ENCODE measurements at places on chromosomes 2 and 18. TPM values are rescaled to one million over a fixed set of nuclear protein-coding genes. Genes with fewer than 3 reads are reported as not detected.

GRCh38 chr2:120227111-120227991, 4.2 kb upstream of the TMEM185B start:
- peaks cover 65% of the 10 kb centered on the region for H3K4me1 ChIP-seq
- no peak overlapping the region for H3K4me3 ChIP-seq
- no peak for DNase-seq
- H3K36me3 ChIP-seq = peaks cover 30% of the 10 kb centered on the region
- no peaks in the 10 kb centered on the region for H3K27me3 ChIP-seq

ALPI gene
- total RNA-seq = not detected

DNA sequence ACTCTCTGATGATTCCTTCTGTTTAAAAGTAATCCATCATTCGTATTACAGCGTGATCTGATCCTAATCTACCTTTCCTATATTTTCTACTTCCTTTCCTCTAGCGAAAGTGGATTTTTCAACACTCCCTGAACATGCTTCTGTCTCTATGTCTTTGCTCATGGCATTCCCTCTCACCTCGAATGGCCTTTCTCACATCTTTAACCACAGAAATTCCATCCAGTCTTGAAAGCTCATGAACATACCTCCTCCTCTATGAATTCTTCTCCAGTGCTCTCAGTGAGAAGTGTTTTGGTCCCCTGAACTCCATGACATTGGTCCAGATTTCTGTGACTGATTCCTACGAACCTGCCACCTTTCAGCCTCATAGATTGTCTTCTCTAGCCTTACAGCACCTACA, 323.2 kb downstream of the RAD51AP2 start:
- no peak overlapping the region for H3K27ac ChIP-seq
- DNase-seq = no peak
- no peaks in the 10 kb centered on the region for H3K36me3 ChIP-seq
- no peaks in the 10 kb centered on the region for H3K4me1 ChIP-seq

MROH2A gene
- not detected for total RNA-seq

- H3K4me1 ChIP-seq = peaks cover 74% of the 10 kb centered on the region
- no peaks in the 10 kb centered on the region for H3K27me3 ChIP-seq
- peak overlapping the region; percentile 82 for H3K27ac ChIP-seq
- no peak for DNase-seq
These were observed 36.7 kb downstream of the SP140 start for GRCh38 chr2:230262246-230262645.

GRCh38 chr2:168345601-168346000, 98.2 kb upstream of the STK39 start:
- peaks cover 17% of the 10 kb centered on the region for H3K27me3 ChIP-seq

SKA1 gene
- 23.6 TPM for total RNA-seq

VRK2 gene
- 20.5 TPM for total RNA-seq

DNA sequence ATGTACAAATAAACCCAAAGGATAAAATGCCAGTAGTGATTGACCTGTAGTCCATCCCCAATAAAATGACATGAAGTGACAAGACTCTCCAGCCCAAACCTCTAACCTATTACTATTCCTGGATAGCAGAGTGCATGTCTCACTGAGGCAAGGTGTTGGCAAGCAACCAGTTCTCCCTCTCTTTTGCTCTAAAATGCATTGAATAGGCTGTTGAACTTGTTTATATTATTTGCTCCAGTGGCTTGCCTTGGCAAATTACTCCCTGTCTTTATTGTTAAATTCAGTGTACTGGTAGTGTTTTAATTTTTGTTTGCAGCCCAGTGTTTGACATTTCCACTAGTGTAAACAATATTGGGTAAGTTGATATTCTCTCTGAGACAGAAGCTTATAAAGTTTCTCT, 70.5 kb downstream of the CSRNP3 start:
- H3K4me1 ChIP-seq = no peaks in the 10 kb centered on the region
- H3K4me3 ChIP-seq = no peak overlapping the region
- H3K36me3 ChIP-seq = no peaks in the 10 kb centered on the region
- no peak overlapping the region for H3K27ac ChIP-seq
- DNase-seq = no peak

TWIST2 gene
- total RNA-seq = not detected

GRCh38 chr2:101609433-101609832, 88.1 kb upstream of the MAP4K4 start:
- H3K4me3 ChIP-seq = no peak overlapping the region
- H3K36me3 ChIP-seq = no peaks in the 10 kb centered on the region
- peaks cover 3% of the 10 kb centered on the region for H3K4me1 ChIP-seq
- H3K27ac ChIP-seq = no peak overlapping the region

GRCh38 chr18:79756826-79757225, 40.9 kb upstream of the KCNG2 start:
- H3K27ac ChIP-seq = no peak overlapping the region
- DNase-seq = no peak
- H3K27me3 ChIP-seq = no peaks in the 10 kb centered on the region
- H3K4me1 ChIP-seq = no peaks in the 10 kb centered on the region
- H3K4me3 ChIP-seq = no peak overlapping the region

EHD3 gene
- total RNA-seq = 2.0 TPM

- no peaks in the 10 kb centered on the region for H3K27me3 ChIP-seq
- no peaks in the 10 kb centered on the region for H3K36me3 ChIP-seq
- no peak overlapping the region for H3K27ac ChIP-seq
- no peak for DNase-seq
These were observed 50.8 kb upstream of the RASGRP3 start for GRCh38 chr2:33425586-33426031.

ITPRIPL1 gene
- 44.8 TPM for total RNA-seq

GBX2 gene
- total RNA-seq = not detected

- H3K4me3 ChIP-seq = no peak overlapping the region
- no peak for DNase-seq
- no peaks in the 10 kb centered on the region for H3K27me3 ChIP-seq
- no peaks in the 10 kb centered on the region for H3K36me3 ChIP-seq
- no peaks in the 10 kb centered on the region for H3K4me1 ChIP-seq
These were observed 320.6 kb upstream of the TFPI start for GRCh38 chr2:187874786-187875185.

GRCh38 chr2:119366649-119367471, at the start of the genes C2orf76 and DBI:
C2orf76 (minus strand) TSS chr2:119366834; CDS start chr2:119339959, 26,875 bp downstream.
DBI (plus strand) TSS chr2:119366977; CDS start chr2:119367052, 75 bp downstream.
- peaks cover 34% of the 10 kb centered on the region for H3K4me1 ChIP-seq
- peak within 1 kb of the TSS; percentile 99 for H3K27ac ChIP-seq
- H3K27me3 ChIP-seq = no peaks in the 10 kb centered on the region
- peaks cover 41% of the 10 kb centered on the region for H3K36me3 ChIP-seq

DNA sequence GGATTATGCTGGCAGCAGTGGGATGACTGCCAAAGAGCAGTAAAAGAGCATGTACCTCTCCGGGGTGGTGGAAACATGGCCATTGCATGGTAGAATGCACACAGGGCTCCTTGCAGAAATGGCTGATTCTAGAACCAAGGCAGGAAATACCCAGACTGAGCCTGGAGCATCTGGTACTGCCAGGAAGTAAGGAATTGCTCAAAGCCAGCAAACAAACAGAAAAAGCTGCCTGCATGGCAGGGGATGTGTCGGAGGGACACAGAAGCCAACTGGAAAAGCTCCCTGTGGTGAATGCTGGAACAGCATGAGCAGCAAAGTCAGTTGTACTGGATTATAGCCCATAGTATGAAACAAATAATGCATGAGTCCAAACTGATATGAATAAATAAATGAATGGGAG, 78.0 kb upstream of the NFATC1 start:
- H3K4me1 ChIP-seq = peaks cover 10% of the 10 kb centered on the region
- no peak overlapping the region for H3K27ac ChIP-seq
- no peak for DNase-seq
- H3K27me3 ChIP-seq = no peaks in the 10 kb centered on the region
- peaks cover 4% of the 10 kb centered on the region for H3K36me3 ChIP-seq
- H3K4me3 ChIP-seq = no peak overlapping the region

- peak overlapping the region; percentile 98 for H3K27ac ChIP-seq
- no peak for DNase-seq
- peaks cover 63% of the 10 kb centered on the region for H3K36me3 ChIP-seq
- H3K27me3 ChIP-seq = no peaks in the 10 kb centered on the region
- peaks cover 56% of the 10 kb centered on the region for H3K4me1 ChIP-seq
- peak overlapping the region; percentile 92 for H3K4me3 ChIP-seq
These were observed 2.9 kb downstream of the RHBDD1 start for GRCh38 chr2:226838722-226839121.

- peaks cover 8% of the 10 kb centered on the region for H3K27me3 ChIP-seq
- H3K4me1 ChIP-seq = peaks cover 15% of the 10 kb centered on the region
- no peak overlapping the region for H3K27ac ChIP-seq
- H3K36me3 ChIP-seq = no peaks in the 10 kb centered on the region
- DNase-seq = no peak
These were observed 163.8 kb upstream of the MEX3C start for GRCh38 chr18:51361130-51361860.

- no peak overlapping the region for H3K27ac ChIP-seq
- DNase-seq = no peak
- H3K4me3 ChIP-seq = no peak overlapping the region
- H3K27me3 ChIP-seq = peaks cover 3% of the 10 kb centered on the region
- no peaks in the 10 kb centered on the region for H3K4me1 ChIP-seq
- H3K36me3 ChIP-seq = peaks cover 3% of the 10 kb centered on the region
These were observed 9.9 kb downstream of the KLHL23 start for GRCh38 chr2:169743549-169743948.

DNA sequence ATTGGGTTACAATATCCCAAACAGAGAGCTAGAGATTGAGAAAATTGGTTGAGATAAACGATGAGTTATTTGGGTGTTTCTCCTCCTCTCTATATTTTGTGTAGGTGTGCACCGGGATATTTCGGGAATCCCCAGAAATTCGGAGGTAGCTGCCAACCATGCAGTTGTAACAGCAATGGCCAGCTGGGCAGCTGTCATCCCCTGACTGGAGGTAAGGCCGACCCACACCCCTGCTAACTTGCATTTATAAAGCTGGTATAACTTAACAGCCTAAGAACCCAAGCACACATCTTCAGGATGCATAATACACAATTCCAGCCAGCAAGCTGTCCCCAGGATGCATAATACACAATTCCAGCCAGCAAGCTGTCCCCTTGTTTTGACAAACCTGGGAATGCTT, 124.6 kb upstream of the TTC39C start:
- peaks cover 20% of the 10 kb centered on the region for H3K4me1 ChIP-seq
- no peak overlapping the region for H3K4me3 ChIP-seq
- no peak overlapping the region for H3K27ac ChIP-seq
- H3K36me3 ChIP-seq = no peaks in the 10 kb centered on the region
- DNase-seq = no peak

GRCh38 chr2:144595686-144596072, 75.8 kb upstream of the ZEB2 start:
- H3K27me3 ChIP-seq = peaks cover 33% of the 10 kb centered on the region
- DNase-seq = no peak
- no peaks in the 10 kb centered on the region for H3K36me3 ChIP-seq

HOXD9 gene
- not detected for total RNA-seq

- H3K4me1 ChIP-seq = no peaks in the 10 kb centered on the region
- DNase-seq = no peak
- no peak overlapping the region for H3K27ac ChIP-seq
- no peaks in the 10 kb centered on the region for H3K27me3 ChIP-seq
These were observed 164.9 kb downstream of the L3MBTL4 start for GRCh38 chr18:6249788-6250187.

- DNase-seq = no peak
- peaks cover 28% of the 10 kb centered on the region for H3K4me1 ChIP-seq
- H3K4me3 ChIP-seq = no peak overlapping the region
- no peaks in the 10 kb centered on the region for H3K27me3 ChIP-seq
These were observed 2.1 kb downstream of the ASB1 start for GRCh38 chr2:238428866-238429265.

HNMT gene
- total RNA-seq = not detected

DNA sequence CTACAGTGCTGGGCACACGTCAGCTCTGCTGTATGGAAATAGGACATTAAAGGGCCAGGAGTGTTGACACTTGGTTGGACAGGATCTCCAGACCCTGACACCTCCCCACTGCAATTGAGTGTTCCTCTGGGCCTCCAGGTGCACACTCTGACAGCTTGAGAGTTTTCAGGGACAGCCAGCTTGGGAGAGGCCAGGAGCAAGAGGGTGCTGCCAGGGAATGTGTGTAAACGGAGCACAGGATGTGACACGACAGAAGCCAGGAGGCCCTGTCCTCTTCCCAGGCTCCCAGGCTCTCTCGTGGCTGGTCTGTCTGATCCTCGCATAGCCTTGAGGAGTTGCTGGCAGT, 318.1 kb upstream of the HS6ST1 start:
- H3K27ac ChIP-seq = no peak overlapping the region
- H3K4me1 ChIP-seq = no peaks in the 10 kb centered on the region
- H3K27me3 ChIP-seq = peaks cover 33% of the 10 kb centered on the region
- no peak overlapping the region for H3K4me3 ChIP-seq

- H3K36me3 ChIP-seq = no peaks in the 10 kb centered on the region
- H3K4me3 ChIP-seq = no peak overlapping the region
- DNase-seq = no peak
- no peaks in the 10 kb centered on the region for H3K4me1 ChIP-seq
- peaks cover 35% of the 10 kb centered on the region for H3K27me3 ChIP-seq
- no peak overlapping the region for H3K27ac ChIP-seq
These were observed 7.2 kb upstream of the AFTPH start for GRCh38 chr2:64516651-64517510.

GRCh38 chr2:47048801-47049480, 106.2 kb downstream of the STPG4 start:
- no peaks in the 10 kb centered on the region for H3K27me3 ChIP-seq
- H3K36me3 ChIP-seq = peaks cover 47% of the 10 kb centered on the region
- DNase-seq = no peak
- no peak overlapping the region for H3K27ac ChIP-seq

RIT2 gene
- total RNA-seq = not detected

- H3K4me1 ChIP-seq = no peaks in the 10 kb centered on the region
- no peak overlapping the region for H3K4me3 ChIP-seq
- DNase-seq = no peak
These were observed 1158.3 kb downstream of the RPIA start for GRCh38 chr2:89849731-89850130.

DNA sequence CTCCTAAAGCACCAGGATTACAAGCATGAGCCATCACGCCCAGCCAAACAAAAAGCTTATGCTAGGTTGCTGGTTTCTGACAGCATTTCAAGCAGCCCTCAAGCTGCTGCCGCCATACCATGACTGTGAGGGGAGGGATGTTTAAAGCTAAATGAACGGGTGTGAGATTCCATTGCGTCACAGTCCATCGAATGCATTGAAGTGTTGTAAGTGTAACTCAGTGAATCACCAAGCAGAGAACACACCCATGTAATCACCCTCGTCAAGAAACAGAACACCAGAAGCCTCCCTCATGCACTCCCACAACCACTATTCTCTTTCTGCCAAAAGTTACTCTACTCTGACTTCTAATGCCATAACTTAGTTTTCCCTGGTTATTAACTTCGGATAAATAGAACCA, 32.8 kb upstream of the MC5R start:
- peaks cover 16% of the 10 kb centered on the region for H3K27me3 ChIP-seq
- H3K4me3 ChIP-seq = no peak overlapping the region
- H3K27ac ChIP-seq = no peak overlapping the region
- H3K4me1 ChIP-seq = no peaks in the 10 kb centered on the region
- H3K36me3 ChIP-seq = no peaks in the 10 kb centered on the region
- no peak for DNase-seq

DNA sequence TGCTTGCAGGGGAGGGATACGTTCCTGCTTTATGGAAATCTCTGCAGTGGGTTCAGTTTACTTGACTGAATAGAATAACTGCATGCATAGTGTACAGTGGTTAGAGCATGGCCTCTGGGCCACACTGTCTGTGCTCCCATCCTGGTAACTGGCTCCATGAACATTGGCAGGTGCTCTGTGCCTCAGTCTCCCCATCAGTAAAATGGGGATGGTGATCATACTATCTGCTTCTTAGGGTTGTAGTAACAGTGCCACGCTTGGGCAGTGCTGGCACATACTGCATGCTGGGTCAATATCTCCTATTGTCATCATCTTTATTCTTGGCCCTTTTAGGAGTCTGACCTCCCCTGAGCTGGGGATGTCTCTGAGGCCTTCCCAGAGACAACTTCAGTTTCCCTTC, 117.3 kb downstream of the CTIF start:
- no peak for DNase-seq
- no peak overlapping the region for H3K4me3 ChIP-seq
- no peak overlapping the region for H3K27ac ChIP-seq
- no peaks in the 10 kb centered on the region for H3K4me1 ChIP-seq
- peaks cover 15% of the 10 kb centered on the region for H3K27me3 ChIP-seq
- no peaks in the 10 kb centered on the region for H3K36me3 ChIP-seq

All from activated T-helper 2 cell treated with anti-CD3 and anti-CD28 coated beads, Interferon-gamma antibody, Interleukin-2, Interleukin-4, amounts not matched to agents 10 μg/mL and 5 μg/mL and 100 μg/mL, durations not matched to agents 14 hours and 24 hours and 36 hours (primary cell).